ENCODE measurements at places on chromosomes 3 and 15.
A peak's percentile ranks its signal among the peaks of the same experiment; 100 is the strongest.

- DNase-seq: no peak
Measured at GRCh38 chr15:56869573-56869972, 48.9 kb upstream of the TCF12 start.

- DNase-seq: no peak
Measured at GRCh38 chr3:93924491-93924890, 49.2 kb downstream of the PROS1 start.

GRCh38 chr15:77654975-77655374 is 22.3 kb upstream of the LINGO1 start:
- no peak for DNase-seq

DNA sequence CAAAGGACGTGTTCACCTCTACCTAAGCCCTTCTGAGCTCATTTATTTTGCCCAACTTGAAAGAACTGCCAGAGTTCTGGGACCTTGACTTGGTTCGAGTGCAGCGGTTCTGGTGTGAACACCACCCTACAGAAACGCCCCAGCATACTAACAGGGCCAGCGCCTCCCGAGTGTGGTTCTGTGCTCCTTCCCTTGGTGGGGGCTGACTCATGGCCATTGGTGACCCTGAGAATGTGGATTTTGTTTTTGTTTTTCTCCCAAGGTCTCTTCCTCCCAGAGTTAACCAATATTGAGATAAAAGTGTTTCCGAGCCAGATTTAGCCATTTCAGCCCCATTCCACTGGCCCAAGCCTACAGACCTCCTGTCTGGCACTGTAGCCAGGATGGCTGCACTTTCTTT is 27.9 kb downstream of the SEMA7A start:
- no peak for DNase-seq

- no peak for DNase-seq
Measured at GRCh38 chr3:58858126-58858525, 191.6 kb upstream of the FAM3D start.

- DNase-seq: no peak
Measured at GRCh38 chr3:101976473-101976872, 127.2 kb downstream of the NFKBIZ start.

- no peak for DNase-seq
Measured at GRCh38 chr15:47184003-47184907, 533.0 kb upstream of the SEMA6D start.

DNA sequence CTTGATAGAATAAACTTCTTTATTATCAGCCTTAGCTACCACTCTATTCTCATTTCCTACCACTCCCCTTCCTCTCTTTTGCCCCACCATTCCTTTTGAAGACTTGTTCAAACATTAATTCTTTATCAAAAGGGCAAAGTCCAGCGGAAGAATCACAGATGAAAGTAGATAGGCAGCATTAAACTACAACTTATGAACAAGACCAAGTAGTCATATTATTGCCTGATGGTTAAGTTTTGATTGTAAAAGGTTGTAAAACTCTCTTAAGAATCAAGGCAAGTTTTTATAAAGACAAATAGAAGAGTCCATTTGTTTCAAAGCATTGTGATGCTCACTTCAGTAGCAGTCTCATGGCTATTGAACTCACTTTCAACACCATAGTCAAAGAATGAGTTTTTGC is 22.4 kb upstream of the TGFBR2 start:
- DNase-seq: no peak

DNA sequence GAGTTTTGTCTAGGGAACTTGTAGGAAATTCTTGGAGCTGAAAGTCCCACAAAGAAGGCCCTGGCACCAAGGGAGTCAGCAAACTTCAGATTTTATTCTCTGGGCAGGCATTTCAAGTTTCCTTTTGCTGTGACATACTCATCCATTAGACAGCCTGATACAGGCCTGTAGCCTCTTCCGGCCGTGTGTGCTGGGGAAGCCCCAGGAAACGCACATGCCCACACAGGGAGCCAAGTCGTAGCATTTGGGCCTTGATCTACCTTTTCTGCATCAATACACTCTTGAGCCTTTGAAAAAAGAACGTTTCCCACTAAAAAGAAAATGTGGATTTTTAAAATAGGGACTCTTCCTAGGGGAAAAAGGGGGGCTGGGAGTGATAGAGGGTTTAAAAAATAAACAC is 15.0 kb downstream of the TIGIT start:
- no peak for DNase-seq

DNA sequence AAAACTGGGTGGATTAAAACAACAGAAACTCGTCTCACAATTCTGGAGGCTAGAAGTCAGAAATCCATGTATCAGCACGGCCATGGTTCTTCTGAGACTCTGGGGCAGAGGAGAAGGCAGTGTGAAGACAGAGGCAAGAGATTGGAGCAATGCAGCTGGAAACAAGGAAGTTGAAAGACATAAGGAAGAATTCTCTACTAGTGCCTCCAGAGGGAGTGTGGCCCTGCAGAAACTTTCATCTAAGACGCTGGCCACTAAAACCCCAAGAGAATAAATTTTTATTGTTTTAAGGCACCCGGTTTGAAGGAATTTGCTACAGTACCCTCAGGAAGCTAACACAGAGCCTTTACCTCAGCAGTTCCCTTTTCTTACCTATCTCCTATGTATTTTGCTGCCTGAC is 1012.2 kb upstream of the CADM2 start:
- DNase-seq: no peak

DNA sequence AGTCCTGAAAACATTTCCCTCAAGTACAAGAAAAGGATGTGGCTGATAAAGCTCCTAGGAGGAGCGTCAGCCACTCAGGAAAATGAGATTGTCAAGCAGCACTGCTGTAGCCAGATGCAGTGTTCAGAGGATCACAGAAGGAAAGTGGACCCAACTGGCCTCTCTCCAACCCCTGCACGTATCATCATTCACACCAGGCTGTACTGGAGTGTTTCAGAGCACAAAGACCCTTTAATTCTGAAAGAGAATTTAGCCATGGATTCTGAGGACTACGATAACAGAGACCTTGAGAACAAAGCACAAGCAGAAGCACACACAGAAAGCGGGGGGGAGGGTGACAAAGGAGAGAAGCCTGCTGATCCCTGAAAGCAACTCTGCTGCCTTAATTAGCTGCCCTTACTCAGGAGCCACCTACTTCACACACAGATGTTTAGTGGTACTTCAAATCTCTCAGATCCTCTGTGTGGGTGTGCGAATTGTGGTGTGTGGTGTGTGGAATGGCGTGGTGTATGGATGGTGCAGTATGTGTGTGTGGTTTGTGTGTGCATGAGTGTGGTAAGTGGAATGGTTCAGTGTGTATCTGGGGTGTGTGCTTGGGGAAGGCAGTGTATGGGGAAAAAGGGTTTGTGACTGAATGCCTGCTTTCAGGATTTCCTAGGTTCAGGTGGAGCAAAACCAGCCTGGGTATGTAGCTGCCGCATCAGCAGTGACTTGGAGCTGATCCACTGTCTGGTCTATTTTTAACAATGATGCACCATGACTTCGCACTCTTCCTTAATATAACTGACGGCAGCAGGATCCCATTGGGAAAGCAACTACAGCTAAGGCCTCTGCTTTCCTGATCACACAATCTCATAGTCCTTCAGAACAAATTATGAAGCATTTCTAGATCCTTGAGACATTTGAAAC is 192.5 kb downstream of the RSL24D1 start:
- DNase-seq: no peak

DNA sequence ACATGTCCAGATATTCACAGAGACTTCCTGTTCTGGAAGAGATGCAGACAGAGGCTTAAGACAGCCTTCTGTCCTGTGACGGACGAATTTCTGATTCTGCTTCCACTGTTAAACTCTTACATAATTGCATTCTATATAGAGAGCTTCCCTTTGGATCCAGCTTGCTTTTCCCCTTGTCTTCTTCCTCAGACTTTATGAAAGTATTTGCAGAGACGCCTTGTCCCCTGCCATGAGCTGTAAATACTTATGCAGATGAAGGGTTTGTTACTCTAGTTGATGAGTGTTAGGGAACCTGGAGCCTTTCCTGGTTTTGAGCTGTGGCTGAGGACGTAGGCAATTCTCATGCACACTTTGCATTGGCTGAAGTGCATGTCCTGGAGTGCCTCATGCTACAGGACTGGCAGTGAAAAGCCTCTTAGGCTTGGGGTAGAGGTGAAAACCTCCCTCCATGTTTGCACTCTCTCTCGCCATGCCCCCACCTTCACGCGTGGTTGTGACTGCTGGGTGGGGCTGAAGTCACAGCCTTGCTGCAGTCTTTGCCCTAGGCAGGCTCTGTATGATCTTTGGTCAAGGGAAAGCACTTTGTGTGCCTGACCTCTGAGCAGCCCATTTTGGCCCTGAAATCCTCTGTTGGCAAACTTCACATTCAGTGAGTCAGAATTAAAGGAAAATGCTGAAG is 286.6 kb downstream of the PTPRG start:
- DNase-seq: no peak

DNA sequence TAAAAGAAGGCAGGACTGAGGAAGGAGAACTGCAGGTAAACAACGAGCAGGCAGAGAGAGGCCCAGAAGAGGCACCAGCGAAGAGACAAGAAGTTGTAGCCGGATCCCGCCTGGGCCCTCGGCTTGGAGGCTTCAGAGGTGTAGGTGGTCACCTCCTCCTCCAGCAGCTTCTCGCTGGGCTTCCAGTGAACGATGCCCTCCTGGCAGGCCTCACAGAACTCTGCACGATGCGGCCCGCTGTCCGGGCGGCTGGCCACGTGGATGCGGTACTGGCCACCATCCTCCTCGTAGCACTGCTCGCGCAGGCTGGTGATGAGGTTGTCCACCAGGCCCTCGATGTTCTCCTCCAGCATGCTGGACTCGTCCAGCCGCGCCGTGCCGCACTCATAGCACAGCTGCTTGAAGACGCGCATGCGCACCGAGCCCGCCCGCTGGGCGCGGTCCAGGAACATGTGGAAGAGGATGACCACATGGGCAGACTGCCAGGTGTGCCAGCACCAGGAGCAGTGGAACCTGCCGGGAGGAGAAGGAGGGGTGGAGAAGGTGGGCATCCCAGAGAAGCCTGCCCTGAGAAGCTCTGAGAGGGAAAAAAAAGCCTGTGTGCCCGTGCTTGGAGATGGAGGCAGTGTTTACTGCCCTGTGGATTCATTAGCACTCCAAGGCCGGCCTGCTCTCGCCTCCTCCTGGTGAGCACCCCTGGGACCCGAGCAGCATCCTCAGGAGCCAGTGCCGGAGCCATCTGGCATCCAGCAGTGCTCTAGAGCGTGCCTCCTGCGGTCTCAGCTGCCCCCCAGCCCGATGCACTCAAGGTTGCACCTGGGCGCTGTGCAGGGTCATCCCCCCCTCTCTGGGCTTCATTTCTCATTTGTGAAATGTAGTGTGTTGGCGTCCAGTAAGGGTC is 3.6 kb downstream of the RTP2 start:
- DNase-seq: no peak

- DNase-seq: no peak
Measured at GRCh38 chr3:123375014-123375940, 73.6 kb downstream of the ADCY5 start.

GRCh38 chr3:69590111-69590510 is 149.2 kb upstream of the MITF start:
- DNase-seq: no peak

- DNase-seq: peak; percentile 78
Measured at GRCh38 chr3:85740561-85740960, 781.8 kb downstream of the CADM2 start.

DNA sequence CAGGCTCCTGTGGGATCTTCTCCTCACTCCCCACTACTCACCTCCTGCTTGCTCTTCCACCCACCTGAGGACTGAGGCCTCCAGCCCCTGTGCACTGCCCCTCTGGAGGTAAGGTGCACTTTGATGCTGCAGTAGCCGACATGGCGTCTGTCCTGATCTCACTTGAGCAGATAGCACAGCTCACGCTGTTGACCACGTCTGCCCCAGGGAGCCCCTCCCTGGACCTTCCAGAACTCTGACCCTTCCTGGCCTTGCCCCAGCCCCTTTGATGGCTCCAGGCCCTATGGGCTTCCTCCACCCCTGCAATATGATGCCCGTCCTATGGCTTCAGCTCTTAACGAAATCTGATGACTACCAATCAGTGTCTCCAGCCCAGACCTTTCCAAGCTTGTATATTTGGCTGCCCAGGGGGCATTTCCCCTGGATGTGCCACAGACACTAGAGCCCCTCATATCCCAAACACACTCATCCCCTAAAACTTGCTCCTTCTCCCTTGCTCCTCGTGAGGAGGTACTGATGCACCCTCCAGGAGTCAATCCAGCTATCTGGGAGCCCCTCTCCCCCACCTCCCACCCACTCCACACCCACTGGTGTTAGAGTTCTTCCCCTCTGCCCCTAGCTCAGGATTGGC is 27.1 kb downstream of the KY start:
- DNase-seq: no peak

GRCh38 chr3:196168808-196169391 is 42.3 kb downstream of the ZDHHC19 start:
- DNase-seq: no peak

DNA sequence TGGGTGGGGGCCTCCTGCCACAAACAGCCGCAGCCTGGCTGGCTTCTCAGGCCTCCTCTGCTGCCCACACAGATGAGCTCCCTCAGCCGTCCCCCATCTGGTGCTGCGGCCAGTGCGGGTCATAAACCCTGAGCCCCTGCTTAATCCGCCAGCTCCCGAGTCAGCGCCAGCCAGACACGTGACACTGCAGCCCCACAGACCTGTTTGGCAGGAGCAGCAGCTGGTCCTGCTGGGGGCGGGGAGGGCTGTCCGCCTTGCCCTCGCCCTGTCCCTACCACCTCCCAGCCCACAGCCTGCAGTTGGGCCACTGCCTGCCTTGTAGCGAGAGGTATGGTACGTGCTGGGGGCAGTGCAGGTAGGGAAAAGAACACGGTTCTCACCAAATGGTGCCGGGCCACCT is 86.2 kb downstream of the IQSEC1 start:
- no peak for DNase-seq

- DNase-seq: no peak
Measured at GRCh38 chr3:106140431-106140830, 271.6 kb upstream of the CBLB start.

GRCh38 chr3:128875556-128876120 is 3.8 kb upstream of the ACAD9 start:
- DNase-seq: peak; percentile 18

DNA sequence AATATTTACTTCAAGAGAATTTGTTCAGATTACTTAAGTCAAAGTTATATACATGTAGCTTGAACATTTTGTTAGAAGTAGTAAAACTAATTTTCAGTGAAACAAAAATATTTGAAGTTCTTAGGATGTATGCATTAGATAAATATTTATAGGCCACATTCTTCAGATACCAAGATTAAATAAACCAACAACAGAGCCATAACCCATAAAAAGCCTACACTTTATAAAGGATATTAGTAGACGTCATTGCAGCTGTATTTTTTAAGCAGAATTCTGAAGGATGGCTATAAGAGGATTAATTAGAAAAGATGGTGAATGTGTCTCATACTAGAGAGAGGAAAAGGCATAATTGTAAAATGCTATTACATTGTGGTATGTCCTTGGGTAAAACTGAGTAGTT is 449.7 kb upstream of the ALCAM start:
- no peak for DNase-seq
